Occipital lobe (tissue), 3 donors: ENCODE measurements at places on chromosomes 12 and 14.
A peak's percentile ranks its signal among the peaks of the same experiment; 100 is the strongest.

DNA sequence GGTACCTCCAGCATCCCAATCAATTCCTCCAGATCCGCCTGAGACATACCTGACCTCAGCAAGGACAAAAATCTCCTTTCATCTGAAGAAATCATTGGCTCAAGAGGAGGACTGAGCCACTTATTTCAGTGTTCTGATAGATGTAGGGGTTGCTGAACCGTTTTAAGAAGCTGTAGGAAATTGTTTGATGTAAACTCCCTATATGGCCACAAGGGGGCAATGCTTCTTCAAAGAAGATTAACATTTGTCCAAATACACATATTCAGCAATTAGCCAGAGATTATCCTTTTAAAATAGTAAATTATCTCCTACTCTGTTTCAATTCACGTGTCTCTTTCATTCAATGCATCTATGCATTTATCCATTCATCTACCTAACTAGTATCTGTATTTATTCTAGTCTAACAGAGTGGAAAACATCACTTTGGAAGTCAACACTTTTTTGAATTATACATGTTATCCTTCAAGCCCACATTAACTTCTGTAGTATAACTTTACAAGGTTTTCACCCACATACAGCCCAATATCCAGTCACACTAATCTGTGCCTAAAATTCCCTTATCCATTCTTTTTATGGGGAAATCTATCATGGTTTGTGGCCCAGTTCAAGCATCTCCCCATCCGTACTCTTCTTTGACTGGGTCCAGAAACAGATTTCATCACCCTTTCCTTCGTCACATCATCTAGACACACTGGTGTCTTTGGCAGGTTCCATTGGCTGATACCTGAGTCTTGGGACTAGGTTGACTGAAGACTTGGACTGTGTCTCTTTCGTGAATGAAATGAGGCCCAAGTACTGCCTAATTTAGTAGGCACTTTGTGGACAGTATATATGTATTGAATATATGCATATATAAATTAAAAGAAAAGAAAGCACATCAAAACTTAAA lies 411.0 kb upstream of the OR4E1 start:
- DNase-seq = no peak

- no peak for DNase-seq
Observed at GRCh38 chr12:32032205-32032810, 73.1 kb downstream of the RESF1 start.

DNA sequence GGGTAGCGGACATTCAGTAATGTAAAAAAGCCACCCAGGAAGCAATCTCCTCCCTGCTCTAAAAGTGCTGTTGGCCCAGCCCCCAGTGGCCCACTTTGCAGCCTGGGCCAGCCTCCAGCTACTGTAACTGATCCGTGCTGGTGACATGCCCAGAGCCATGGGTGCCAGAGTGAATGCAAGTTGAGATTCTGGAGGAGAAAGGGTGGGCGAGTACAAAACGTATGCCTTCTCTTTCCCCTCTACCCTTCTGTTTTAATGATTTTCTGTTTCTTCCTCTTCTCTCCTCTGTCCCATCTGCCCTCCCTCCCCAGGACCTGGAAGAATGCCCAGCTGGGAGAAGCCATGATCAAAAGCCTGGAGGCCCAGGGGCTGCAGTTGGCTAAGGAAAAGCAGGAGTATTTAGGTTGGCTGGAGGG lies 16.9 kb downstream of the PLEKHD1 start:
- DNase-seq = peak; percentile 71

GRCh38 chr12:33813536-33813935 lies 208.8 kb upstream of the ALG10 start:
- no peak for DNase-seq

GRCh38 chr14:54674046-54674741 lies 107.3 kb downstream of the SAMD4A start:
- no peak for DNase-seq

DNA sequence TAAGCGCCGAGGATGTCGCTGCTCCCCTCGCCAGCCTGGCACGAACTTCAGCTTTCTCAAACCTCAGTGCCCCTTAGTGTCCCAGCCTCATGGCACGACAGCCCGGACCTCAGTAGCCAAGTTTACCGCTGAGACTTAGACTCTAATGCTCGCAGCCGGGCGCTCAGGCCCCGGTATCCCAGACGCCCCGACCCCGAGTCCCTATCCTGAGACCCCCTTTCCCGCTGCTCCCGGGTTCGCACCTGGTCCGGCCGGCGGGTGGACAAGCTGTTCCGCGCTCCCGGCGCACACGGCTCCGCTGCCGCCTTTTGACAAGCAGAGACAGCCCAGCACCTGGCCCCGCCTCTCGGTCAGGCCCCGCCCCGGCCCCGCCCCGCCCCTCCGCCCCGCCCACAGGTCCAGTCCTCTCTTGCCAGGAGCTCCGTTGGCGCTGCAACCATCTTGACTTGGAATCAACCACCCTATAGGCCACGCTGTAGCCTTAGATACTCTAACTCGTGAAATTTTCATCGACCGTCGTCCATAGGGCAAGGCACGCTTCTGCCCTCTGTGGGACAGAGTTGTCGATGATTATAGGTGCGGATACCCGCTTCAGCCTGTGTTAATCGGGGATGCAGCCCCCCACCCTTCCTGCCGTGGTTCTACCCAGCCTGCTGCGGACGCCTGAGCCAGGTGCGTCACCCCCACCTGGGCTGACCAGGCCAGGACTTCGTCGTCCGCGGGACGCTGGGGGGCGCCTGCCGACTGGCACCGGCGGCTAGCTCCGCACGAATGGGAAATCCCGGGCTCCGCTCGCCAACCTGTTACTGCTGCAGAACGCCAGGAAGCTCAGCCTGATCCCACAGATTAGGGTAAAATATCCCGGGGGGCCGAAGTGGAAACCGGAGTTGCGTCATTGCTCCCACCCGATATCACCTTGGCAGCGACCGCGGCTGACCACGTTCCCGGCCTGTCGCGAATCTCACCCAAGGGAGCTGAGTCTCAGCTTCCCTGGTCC lies at the start of gene VDR:
Gene VDR (minus strand): TSS at position 282 of the 997 bp plus-strand sequence. CDS start 25,881 bp downstream, outside the sequence.
- DNase-seq = peak; percentile 15

DNA sequence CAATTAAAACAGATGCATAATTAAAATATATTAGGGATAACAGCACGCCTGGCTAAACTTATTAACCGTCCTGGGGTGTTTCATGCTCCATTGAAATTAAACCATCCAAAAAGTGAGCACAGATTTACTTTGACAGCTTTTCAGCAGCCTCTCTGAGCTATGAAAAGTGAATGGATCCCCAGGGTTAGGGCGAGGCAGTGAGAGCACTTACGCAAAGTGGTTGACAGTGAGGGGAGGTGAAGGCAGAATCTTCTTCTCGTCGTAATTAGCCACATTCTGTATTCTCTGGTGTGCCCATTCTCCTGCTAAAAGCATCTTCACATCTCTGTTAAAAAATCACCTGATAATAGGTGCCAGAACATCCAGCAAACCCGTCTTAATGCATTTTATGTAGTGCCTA lies 1.9 kb downstream of the TMTC2 start:
- DNase-seq = no peak

DNA sequence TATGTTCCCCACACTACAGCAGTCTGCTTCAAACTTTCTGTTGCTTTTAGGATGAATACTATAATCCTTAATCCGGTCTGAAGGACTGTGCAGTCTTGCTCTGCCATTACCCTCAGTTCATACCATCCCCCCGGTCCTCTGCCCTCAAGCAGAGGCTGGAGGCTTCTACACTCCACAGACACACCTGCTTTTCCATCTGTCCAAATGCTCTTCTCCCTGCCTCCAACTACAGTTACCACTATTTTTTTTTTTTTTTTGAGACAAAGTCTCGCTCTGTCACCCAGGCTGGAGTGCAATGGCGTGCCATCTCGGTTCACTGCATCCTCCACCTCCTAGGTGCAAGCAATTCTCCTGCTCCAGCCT lies 19.3 kb upstream of the KCNH3 start:
- DNase-seq = no peak

DNA sequence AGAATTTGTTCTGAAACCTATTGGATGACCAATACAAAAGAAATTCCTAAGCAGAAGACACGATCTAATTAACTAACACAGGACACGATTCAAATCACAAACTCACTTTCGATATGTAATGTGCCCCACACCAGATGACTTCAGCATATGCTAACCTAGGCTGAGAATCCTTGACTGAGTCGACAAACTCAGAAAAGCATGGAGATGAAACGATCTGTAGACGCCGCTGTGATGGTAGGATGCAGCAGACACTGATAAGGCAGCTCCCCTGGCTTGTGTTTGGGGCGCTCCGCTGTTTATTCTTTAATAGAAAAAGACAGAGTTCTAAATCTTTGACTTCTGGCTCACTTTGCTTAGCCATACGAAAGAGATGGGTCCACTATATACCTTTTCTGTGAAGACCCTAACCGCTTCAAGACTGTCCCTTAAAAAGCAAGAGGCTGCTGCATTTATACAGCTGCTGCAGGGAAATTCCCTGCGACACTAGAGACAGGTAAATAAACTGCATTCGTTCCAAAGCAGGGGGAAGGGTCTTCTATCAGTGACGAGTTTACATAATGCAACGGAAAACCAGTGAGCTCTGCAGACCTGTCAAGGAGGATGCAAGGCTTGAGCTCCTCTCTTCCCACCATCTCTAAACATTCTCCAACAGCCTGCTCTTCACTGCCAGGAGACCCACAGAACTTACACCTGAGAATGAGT lies 929 bp downstream of the CHD8 start:
- no peak for DNase-seq

DNA sequence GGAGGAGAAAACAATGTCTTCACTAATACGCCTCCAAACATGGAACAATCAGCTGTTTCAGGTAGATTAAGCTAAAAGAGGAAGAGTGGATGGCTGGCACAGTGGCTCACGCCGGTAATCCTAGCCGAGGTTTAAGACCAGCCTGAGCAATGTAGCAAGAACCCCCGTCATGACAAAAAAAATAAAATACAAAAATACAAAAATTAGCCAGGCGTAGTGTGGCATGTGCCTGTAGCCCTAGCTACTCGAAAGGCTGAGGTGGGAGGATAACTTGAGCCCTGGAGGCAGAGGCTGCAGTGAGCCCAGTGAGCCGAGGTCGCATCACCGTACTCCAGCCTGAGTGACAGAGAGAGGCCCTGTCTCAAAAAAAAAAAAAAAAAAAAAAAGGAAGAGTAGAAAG lies 1.2 kb upstream of the MED13L start:
- no peak for DNase-seq

DNA sequence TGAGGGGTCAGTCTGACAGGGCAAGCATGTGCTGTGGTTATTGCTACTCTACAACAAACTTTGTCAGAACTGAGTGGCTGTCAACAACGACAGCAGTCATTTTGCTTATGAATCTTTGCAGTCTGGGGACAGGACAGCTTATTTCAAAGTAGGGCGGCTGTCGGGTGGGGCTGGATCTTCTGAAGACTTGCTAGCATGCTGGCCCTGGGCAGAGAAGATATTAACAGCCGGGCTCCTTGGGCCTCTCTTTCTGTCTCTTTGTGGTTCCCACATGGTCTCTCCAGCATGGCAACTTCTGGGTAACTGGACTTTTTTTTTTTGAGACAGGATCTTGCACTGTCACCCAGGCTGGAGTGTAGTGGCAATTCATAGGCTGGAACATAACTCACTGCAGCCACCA lies 33.9 kb upstream of the ALDH2 start:
- no peak for DNase-seq

DNA sequence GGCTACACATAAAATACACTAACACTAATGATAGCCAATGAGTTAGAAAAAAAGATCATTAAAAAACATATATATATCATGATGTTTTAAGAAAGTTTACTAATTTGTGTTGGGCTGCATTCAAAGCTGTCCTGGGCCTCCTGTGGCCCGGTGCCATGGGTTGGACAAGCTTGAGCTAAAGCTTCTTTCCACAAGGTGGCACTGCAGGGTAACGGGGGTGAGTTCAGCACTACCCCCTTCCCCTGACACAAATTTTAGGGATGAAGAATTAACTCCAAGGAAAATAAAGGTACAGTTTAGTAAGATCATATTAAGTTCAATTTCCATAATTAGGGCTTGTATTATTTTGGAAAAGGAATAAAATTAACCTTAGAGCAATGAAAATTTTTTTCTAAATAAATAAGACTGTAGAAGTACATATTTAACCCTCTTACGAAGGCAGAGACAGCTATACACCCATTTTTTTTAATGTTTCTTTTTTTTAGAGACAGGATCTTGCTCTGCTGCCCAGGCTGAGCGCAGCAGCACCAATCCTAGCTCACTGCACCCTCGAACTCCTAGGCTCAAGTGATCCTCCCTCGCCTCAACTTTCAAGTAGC lies 38.9 kb downstream of the PPP1R13B start:
- DNase-seq = no peak

- DNase-seq = no peak
Observed at GRCh38 chr12:116920939-116921338, 10.2 kb downstream of the FBXW8 start.

GRCh38 chr12:77047341-77048109 lies 17.8 kb downstream of the E2F7 start:
- DNase-seq = no peak

DNA sequence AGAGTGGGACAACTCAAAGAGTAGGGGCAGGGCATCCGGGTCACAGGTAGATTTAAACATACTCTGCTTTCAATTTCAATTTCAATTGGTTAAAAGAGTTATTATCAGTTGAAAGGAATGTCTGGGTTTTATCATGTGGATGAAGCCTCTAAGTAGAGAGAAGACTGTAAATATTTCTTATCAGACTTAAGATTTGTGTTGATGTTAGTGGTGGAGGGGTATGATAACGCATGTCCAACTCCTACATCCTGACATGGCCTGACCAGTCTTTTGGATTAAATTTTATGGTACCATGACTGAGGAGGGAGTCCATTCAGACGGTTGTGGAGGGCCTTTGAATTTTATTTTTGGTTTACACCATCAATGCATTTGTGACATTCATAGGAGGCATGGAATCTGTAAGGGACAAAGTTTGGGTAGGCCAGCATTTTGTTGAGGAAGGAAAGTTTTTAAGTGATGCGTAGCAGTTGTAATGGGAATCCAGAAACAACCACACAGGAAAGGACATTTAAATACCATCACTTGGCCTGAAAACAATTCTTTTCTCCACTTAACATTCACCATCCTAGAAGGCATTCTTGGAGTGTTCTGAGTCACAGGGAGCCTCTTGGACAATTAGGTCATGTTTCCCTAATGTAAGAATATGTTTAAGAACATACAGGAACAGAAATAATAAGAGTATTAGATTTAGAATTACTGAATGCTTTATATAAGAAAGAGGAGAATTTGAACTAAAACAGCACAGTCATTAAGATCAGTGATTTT lies 371.9 kb downstream of the ATP23 start:
- no peak for DNase-seq

DNA sequence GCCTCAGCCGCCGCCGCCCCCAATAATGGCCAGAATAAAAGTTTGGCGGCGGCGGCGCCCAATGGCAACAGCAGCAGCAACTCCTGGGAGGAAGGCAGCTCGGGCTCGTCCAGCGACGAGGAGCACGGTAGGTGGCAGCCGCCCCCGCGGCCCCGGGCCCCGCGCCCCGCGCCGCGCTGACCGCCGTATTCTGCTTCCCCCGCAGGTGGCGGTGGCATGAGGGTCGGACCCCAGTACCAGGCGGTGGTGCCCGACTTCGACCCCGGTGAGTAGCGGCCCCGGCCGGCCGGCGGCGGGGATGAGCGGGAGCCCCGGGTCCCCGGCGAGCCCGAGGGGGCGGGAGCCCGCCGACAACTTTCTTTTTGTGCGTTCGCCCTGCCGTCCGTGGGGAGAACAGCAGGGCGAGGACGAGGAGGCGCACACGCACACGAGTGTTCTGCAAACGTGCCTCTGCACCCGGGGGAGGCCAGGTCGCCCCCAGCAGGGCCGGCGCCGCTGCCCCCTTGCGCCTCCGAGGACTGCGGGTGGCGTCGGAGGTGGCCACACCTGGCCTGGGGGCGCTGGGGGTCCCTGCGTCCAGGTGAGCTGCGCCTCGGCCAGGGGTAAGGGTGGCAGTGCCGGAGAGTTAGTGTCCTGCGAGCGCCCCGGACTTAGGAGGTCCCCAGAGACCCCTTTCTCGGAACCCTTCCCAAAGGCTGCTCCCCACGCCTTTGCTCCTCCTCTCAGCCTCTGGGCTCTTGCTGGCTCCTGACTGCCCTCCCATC lies 794 bp downstream of the RCOR1 start:
- DNase-seq = no peak
